Esophagus mucosa (tissue), 1 donor: ENCODE measurements at places on chromosomes 7 and 10.

DNA sequence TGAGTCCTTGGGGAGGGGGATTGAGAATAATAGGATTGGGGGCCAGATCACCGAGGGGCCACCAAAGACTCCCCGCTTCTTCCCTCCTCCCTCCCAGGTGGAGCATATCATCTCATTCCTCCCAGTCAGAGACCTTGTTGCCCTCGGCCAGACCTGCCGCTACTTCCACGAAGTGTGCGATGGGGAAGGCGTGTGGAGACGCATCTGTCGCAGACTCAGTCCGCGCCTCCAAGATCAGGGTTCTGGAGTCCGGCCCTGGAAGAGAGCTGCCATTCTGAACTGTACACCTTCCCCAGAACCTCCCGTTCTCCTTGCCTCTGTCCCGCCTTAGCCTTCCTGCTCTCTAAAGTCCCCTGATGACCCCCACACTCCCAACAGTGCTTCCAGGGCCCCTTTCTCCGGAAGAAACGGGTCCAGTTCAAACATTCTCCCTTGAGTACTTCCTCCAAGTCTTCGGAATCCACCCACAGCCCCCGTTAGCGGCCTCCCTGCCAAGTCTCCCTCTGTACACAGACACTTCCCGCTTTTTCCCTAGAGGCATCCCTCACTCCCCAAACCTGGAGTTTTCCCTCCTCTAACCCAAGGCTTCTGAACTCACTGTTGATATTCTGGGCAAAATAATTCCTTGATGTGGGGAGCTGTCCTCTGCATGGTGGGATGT is 4.1 kb downstream of the FBXO24 start:
- ATAC-seq, result no peak

DNA sequence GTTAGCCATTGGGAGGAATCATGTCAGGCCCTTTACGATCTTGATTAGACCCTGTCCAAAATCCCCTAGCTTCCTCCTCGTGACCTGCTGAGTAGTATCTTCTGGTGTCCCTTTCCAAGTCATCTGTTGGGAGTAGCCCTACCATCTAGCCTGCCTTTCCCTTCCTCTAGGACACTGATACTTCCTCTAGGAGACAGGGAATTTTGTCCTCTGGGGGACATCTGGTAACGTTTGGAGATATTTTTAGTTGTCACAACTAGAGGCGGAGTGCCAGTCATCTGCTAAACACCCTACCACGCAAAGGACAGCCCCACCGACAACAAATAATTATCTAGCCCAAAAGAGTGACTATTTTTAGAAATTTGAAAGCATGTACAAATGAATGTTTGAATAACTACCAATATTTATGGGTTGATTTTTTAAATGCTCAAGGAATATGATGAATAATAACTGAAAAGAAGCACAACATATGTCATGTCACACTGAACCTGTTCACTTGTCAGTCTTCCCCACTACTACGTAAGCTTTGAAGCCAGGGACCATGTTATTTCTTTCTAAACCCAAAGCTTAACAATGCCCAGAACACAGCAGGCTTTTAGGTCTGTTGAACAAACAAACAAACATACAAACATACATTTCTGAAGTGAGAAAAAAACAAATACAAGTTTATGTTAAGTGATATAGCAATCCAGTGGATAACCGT is 105.9 kb downstream of the ARHGAP12 start:
- no peak for ATAC-seq

GRCh38 chr10:59560990-59561389 is 148.7 kb downstream of the SLC16A9 start:
- ATAC-seq, result no peak

DNA sequence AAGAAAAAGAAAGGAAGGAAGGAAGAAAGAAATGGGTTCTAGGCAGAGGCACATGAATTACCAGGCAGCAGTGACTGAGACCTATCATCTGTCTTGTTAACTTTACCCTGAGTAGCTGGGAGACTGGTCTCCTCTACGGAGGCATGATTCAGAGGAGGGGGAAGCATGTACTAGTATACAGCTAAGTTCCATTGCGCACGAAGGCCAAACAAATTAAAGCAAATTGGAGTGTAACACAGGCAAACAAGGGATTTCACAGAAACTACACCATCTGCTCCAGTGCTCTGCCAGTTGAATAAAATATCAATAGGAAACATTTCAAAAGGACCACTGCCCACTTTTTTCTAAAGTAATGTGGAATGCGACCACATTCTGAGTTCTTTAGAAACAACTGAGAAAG is 65.9 kb upstream of the RSU1 start:
- no peak for ATAC-seq

DNA sequence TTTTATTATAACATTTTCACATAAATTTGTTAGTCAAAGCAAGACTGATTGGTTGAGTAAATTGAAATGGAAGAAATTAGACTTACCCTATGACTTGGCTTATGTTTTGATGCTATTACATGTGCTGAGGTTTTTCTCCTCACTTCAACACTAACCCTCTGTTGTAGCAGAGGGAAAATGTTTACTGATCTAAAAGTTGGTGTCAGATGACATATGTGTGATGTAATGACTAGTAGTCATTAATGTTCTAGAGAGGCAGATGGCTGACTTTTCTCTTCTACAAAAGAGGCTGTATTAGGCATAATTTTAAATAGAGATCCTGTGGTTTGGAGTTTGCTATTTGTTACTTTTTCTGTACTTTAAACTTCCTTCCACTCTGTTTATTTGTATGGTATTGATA is 266.0 kb downstream of the BBS9 start:
- ATAC-seq, result no peak

- ATAC-seq, result no peak
These were observed 76.5 kb downstream of the ARL5B start for GRCh38 chr10:18735711-18736110.

GRCh38 chr10:93815304-93816096 is 57.8 kb downstream of the LGI1 start:
- ATAC-seq, result no peak
